Skeletal muscle cell (primary cell): ENCODE measurements at places on chromosomes 1 and 21.

GRCh38 chr21:38619992-38620479 is 121.8 kb upstream of the ERG start:
- peak; percentile 90 for DNase-seq

DNA sequence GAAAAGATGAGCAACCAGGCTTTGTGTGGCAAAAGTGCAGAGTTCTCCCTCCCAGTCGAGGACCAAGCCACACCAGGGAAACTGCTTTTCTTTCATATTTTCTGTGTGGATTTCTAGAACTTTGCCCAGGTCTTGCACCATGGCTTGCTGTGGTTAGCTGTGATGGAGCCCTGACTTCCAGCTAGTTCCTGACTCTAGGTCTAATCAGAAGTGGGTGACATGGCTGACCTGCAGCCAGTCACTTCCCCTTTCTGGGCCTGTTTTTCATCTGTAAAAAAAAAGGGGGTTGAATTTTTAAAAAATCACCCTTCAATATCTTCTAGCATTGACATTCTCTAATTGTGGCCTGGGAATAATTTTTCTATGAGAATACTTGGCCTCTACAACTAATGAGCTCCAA is 491.2 kb upstream of the USP24 start:
- no peak for DNase-seq

DNA sequence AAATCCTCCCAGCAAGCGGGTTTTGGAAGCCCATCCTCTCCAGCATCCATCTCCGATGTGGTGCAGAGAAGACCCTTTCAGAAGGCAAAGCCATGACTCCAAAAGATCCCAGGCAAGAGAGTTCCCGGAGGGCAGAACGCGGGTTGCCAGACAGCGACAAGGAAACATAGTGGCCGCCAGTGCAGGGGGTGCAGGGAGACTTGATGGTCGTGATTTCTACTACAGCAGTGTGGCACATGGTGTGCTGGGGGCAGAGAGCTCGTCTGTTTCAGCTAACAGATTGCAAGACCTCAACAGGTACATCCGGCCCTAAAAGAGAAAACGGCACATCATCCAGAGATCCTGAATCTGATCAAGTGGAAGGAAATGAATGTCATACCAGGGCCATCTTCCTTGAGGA is 74.3 kb downstream of the HLCS start:
- no peak for DNase-seq

DNA sequence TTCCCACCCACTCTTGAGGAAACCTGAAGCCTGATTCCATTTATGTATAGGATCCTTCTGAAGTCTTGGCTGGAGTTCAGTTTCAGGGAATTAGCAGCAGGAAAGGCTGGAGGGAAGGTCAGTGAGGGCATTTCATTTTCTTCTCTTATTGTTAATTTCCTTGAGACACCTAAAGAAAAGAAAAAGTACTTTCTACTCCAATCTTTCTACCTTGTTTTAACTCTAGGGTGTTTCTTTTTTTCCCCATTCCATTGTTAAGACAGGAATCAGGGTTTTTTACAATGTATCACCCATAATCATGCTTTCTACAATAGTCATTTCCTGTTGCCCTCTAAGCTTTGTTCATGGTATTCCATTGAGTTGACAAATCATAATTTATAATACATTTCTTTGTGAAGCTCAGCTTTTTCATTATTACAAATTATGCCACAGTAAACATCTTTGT is 27.4 kb downstream of the SNRPE start:
- peak; percentile 29 for DNase-seq

- no peak for DNase-seq
These were observed 38.4 kb downstream of the AHCTF1 start for GRCh38 chr1:246893191-246893939.

- DNase-seq = no peak
These were observed 6.8 kb downstream of the CDC42BPA start for GRCh38 chr1:227311389-227312001.

DNA sequence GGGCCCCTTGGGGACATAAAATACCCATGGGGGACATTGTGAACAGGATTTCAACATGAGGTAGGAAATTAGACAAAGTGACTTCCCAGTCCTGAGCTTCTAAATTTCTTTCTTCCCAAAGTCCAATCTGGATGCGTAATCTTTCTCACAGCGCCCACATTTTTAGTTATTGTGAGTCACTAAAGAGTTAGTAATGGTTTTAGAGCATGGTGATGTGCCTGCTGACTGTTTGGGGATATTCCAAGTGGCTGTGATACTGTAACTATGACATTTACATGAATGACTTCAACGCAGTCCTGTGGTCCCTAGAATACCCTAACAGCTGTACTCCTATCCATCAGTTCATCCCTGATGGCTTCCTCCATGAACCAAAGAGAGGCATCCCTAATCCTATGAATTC is 224.0 kb upstream of the COA6 start:
- no peak for DNase-seq

GRCh38 chr21:16900685-16901084 is 612.2 kb upstream of the CXADR start:
- no peak for DNase-seq

DNA sequence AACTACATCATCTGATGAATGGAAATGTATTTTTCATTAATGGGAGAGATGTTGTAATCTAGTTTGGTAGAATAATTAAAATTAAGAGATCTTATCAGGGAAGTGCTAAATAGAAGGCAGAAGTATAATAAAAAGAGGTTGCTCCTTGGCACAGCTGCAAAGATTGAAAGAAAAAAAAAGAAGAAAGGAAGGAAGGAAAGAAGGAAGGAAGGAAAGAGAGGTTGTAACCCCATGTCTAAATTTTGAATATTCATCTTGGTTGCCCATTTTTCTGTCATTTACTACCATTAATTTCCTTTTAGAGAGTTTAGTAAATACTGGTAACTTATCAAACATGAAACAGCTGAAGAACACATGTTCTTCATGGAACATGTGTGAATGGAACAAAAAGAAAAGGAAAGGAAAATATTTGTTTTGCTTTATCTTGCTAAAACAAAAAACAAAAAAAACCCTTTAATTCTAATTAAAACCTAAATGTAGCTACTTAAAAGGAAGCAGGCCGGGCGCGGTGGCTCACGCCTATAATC is 10.5 kb upstream of the MDM4 start:
- DNase-seq = no peak

DNA sequence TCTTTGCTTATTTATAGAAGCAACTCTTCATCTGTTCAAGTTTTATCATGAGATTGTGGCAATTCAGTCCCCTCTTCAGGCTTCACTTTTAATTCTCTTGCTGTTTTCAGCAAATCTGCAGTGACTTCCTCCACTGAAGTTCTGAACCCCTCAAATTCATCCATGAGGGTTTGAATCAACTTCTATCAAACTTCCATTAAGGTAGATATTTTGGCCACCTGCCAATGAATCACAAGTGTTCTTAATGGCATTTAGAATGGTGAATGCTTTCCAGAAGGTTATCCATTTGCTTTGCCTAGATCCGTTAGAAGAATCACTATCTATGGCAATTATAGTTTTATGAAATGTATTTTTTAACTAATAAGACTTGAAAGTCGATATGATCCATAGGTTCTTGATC is 946.7 kb upstream of the B3GALT2 start:
- DNase-seq = no peak

GRCh38 chr1:91763252-91763651 is 122.7 kb downstream of the TGFBR3 start:
- no peak for DNase-seq

GRCh38 chr1:108780937-108781574 is 34.6 kb downstream of the STXBP3 start:
- no peak for DNase-seq

GRCh38 chr1:48228156-48228555 is 5.6 kb downstream of the SLC5A9 start:
- no peak for DNase-seq

- no peak for DNase-seq
These were observed 924 bp downstream of the HMCN1 start for GRCh38 chr1:185734929-185735700.

- no peak for DNase-seq
These were observed 76.7 kb downstream of the NFASC start for GRCh38 chr1:204947338-204947737.

- peak; percentile 36 for DNase-seq
These were observed 278.3 kb upstream of the NRIP1 start for GRCh38 chr21:15343066-15343465.

GRCh38 chr1:228977307-228977706 is 242.0 kb downstream of the RHOU start:
- no peak for DNase-seq

- no peak for DNase-seq
These were observed 27.9 kb downstream of the LIN9 start for GRCh38 chr1:226281058-226281457.

- DNase-seq = no peak
These were observed 478 bp downstream of the MAD2L2 start for GRCh38 chr1:11680270-11681070.

GRCh38 chr1:116433275-116434257 is 60.5 kb downstream of the ATP1A1 start:
- DNase-seq = peak; percentile 67

DNA sequence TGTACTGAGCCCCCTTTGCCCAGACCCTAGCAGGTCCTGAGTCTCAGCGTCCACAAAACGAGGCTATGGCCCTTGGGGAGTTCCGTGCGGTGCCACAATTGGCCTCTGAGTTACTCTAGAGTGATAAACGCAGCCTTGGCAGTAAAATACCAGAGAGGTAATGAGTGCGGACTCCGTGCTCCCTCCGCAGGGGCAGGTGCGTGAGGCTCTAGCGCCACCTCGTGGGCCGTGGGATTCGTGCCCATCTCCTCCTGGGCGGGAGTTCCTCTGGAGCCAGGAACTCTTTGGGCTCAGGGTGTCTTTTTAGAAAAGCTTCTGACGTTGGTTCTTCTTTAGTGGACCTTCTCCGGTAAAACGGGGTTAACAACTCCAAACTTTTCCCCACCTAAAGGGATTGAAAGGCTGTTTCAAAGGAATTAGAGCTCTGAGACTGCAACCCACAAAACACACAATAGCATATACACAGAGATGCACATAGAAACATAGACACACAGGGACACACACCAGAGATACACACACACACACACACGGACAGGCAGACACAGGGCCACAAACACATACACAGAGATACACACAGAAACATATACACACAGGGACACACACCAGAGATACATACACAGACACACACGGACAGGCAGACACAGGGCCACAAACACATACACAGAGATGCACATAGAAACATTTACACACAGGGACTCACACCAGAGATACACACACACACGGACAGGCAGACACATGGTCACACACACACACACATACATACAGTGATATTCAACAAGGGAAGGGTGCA is 99.4 kb downstream of the KCNJ15 start:
- no peak for DNase-seq

DNA sequence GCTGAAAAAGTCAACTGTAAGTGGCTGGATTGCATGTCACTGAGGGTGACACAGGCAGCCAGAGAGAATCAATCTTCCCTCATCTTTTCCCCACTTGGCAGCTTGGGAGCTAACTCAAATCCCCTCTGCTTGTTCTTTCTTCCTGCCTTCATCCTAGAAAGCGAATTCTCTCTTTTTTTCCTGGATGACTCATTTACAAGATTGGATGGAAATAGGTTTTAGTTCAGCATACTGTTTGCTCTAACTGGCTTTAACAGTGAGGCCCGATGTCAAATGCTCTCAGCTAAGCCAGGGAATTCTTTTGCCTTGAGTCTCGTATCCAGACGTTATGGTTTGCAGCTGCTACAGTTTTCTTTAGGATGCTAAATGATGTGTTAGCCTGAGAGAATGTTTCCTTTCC is 72.7 kb downstream of the HUNK start:
- DNase-seq = peak; percentile 9

GRCh38 chr21:45283035-45283610 is 4.6 kb downstream of the POFUT2 start:
- DNase-seq = no peak

DNA sequence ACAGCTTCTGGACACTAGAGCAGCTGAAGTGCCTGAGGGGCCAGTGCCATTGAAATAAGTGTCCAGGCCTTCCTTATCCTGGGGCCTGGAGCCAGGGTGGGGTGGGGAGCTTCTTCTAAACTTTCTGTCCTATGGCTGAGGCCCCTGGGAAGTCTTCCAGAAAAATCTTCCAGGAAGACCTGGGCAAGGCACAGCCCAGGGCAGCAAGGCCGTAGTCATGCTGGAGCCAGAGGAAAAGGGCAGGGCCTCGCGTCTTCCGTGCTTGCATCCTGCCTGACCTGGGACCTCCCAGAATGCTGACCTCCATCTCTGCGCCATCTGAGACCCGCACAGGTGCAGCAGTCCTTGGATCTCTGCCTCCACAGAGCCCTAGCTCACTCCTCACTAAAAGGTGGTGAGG is 96.7 kb upstream of the SLC44A3 start:
- no peak for DNase-seq

DNA sequence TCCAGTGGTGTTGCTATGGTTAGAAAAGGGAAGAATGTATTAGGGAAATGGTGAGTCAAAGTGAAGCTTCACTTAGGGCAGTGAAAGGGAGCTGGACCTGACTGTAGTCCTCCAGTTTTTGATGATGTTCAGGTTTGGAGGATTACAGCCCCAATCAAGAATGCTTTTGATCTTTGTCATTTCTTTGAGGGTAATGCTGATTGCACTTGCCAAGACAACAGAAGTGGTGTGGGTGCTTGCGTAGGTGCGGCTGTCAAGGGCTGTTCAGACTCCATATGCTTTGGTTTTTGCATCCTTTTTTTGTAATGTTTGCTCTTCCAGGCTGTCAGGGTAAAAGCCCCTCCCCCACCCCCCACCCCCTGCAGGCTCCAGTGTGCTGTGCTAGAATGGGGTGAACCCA is 38.9 kb downstream of the HHAT start:
- DNase-seq = no peak

- peak; percentile 74 for DNase-seq
These were observed 62.3 kb downstream of the RUNX1 start for GRCh38 chr21:34986561-34987500.

DNA sequence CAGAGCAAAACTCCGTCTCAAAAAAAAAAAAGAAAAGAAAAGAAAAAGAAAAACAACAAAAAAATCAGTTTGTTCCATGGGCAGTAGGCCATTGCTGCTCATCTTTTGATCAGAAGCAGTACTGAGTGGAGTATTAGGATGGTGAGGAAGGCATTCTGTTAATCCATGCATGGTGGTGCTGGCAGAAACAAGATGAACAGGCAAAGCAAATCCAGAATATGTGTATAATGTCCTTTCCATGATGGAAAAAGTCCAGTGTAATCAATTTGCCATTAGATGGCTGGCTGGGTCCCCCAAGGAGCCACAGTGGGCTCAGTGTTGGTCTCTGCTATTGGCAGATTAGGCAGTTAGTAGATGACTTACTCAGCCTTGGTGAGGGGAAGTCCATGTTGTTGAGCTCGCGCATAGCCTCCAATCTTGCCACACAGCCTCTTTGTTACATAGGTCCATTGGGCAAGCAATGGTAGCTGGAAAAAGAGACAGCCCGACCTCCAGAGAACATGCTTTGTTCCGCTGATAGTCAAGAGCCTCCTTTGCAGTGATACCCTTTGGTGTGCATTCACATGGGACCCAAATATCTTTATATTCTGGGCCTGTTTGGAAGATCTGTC is 23.3 kb downstream of the H3-3A start:
- DNase-seq = no peak

- DNase-seq = no peak
These were observed 3.4 kb upstream of the CHD5 start for GRCh38 chr1:6183520-6183989.
